ENCODE measurements at places on chromosomes 5 and 9.

GRCh38 chr9:113585085-113585442 lies 121.5 kb downstream of the RGS3 start:
- DNase-seq = no peak

- no peak for DNase-seq
Observed at GRCh38 chr5:140245341-140245740, 57.6 kb downstream of the PFDN1 start.

- no peak for DNase-seq
Observed at GRCh38 chr9:106020186-106020585, 325.8 kb downstream of the TMEM38B start.

GRCh38 chr5:42636425-42636824 lies 120.2 kb upstream of the CCDC152 start:
- peak; percentile 23 for DNase-seq

DNA sequence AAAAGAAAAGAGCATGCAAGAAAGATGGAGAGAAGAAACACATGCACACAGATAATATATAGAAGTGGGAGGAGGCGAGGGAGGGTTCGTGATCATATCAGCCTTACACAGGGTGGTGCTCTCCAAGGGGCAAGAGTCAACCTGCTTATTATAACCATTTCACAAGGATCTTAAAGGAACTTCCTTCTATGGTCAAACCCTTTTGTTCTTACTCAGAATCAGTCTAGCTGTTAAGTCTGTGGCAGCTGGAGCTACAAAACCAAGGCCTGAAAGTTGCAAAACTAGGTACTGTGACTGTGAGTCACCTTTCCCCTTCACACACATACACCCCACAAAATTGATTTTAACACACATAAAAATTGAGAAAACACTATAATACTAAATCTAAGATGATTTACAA lies 18.5 kb upstream of the ERMP1 start:
- DNase-seq = no peak

DNA sequence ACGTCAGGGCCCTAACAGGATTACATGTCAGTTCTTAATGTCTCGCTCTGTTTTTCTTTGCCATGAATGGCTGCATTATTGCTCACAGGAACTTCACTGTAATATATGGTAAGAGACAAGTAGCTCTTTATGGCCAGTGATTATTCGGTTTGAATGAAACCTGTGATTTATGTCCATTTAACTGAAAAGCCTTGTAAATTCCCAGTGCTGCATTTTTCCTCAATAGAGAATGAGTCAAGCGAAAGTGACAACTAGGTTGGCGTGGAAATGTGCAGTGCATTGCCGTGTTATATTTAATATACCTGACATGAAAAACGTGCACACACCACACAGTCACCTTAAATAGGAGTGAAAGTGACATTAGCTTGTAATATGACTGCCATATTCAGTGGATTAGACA lies 163.1 kb downstream of the PBX3 start:
- no peak for DNase-seq

GRCh38 chr5:39843767-39844166 lies 419.0 kb upstream of the DAB2 start:
- DNase-seq = no peak

- no peak for DNase-seq
Observed at GRCh38 chr9:99058964-99059921, 45.7 kb upstream of the TGFBR1 start.

DNA sequence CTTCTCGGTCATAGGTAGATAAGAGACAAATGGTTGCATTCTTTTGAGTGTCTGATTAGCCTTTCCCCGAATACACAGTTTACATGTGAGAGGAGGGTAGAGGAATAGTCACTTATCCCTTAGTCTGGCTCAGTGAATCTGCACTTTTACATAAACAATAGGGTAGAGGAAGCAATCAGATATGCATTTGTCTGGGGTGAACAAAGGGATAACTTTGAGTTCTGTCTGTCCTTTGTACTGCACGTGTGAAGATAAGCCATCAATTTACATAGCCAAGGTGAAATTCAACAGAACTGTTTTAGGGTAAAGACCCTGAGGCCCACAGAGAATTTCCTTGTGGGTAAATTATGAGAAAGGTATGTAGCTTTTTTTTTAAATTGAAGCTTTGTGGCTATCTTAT lies 10.1 kb upstream of the IGFBPL1 start:
- peak; percentile 90 for DNase-seq

DNA sequence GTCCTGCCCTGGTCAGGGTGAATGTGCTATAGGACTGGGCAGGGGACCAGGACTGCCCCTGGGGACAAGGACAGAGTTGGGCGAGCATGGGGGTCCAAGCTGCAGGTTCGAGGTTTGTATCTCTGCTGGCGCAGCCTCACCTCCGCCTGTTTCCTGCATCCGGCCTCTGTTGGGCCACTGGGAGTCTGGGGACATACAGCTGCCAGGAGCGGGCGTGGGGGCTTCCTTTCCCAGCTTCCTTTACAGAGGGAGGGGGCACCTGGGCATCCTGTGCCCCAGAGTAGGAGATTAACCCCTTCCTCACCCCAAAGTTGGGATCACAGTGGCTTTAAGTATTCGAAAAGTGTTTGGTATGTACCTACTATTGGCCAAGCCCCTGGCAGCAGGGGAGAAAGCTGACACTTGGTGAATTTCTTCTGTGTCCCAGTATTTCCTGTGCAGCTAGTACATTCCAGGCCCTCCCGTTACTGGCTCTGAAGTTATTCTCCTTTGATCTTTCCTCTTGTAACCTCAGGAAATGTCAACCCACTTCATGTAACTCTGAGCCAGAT lies 19.0 kb downstream of the OLFML2A start:
- peak; percentile 66 for DNase-seq

DNA sequence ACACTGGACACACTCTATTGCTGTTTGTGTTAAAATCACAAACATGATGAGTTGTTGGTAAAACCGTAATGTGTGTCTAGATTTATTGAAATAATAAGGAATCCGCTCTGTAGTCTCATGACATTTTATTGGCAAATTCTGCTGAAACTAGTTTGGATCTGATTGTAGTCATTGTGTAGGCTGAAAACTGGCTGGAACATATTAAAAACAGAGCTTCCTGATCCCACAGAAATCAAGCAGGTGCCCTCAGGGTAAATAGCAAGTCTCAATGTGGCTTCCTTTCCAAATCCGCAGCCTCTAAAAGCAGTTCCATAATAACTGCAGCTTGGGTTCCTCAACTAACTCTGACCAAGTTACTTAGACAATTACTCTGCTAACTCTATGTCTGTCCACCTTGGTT lies 427.5 kb upstream of the KIF2A start:
- no peak for DNase-seq

DNA sequence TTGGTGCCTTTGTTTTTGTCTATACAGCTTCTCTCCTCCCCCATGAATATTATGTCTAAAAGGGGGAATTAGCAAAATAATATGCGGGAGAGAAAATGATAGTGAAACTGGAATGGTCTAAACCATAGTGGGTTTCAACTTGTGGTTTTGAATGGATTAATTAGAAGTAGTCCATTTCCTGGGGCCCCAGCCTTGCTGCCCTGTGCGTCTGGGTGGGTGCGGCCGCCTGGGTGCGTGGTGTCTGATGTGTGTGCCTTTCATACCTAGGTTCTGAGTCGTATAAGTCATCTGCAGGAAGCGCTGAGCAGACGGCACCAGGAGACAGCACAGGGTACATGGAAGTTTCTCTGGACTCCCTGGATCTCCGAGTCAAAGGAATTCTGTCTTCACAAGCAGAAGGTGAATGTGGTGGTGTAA lies 120.0 kb upstream of the CACNA1B start:
- DNase-seq = no peak

DNA sequence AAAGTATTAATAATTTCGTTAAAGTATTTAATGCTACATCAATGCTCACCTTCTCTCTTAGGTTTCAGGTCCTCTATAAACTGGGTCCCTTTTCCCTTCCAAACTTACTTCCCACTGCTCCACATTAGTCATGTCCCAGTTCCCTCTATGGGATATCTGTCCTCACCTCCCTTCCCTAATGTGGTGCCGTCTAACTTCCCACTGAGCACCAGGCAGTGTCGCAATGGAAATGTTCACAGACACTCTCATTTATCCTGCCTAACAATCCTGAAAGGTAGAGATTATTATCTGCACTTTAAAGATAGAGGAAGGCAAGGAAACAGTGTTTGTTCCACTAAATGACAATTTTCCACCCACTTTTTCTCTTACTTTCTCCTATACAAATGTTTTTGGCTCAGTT lies 329.7 kb downstream of the CWC27 start:
- peak; percentile 41 for DNase-seq

DNA sequence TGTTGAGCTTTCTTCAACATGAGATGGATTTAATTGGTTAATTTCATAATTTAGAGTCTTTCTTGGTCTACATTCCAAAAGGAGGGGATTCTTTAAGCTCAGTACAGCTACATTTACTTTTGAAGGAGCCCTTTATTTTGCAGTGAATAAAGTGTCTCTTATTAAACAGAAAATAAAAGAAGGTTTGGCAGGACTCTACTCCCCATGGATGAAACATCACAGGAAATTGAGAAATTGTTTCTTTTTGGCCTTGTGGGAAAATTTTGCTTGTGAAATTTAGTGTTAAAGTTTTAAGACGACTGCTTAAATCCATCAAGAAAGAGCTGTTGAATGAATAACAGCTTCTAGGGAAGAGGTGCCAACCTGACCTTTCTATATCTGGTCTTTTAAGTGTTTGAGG lies 187.7 kb downstream of the NTRK2 start:
- DNase-seq = no peak

DNA sequence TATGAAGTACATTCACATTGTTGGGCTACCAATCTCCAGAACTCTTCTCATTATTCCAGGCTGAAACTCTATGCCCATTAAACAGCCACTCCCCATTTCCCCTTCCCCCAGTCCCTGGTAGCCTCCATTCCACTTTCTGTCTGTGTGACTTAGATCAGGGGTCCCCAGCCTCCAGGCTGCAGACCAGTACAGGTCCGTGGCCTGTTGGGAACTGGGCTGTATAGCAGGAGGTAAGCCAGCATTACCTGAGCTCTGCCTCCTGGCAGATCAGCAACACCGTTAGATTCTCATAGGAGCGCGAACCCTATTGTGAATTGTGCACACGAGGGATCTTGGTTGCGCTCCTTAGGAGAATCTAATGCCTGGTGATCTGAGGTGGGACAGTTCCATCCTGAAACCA lies 23.1 kb downstream of the ZNF618 start:
- no peak for DNase-seq

- DNase-seq = no peak
Observed at GRCh38 chr5:42799241-42799608, 12.5 kb downstream of the SELENOP start.

- peak; percentile 83 for DNase-seq
Observed at GRCh38 chr5:24855485-24855884, 210.7 kb upstream of the CDH10 start.

GRCh38 chr9:8224381-8224801 lies 424.8 kb upstream of the DMAC1 start:
- no peak for DNase-seq

- no peak for DNase-seq
Observed at GRCh38 chr5:93578813-93579691, 2.0 kb downstream of the NR2F1-AS1 start.

DNA sequence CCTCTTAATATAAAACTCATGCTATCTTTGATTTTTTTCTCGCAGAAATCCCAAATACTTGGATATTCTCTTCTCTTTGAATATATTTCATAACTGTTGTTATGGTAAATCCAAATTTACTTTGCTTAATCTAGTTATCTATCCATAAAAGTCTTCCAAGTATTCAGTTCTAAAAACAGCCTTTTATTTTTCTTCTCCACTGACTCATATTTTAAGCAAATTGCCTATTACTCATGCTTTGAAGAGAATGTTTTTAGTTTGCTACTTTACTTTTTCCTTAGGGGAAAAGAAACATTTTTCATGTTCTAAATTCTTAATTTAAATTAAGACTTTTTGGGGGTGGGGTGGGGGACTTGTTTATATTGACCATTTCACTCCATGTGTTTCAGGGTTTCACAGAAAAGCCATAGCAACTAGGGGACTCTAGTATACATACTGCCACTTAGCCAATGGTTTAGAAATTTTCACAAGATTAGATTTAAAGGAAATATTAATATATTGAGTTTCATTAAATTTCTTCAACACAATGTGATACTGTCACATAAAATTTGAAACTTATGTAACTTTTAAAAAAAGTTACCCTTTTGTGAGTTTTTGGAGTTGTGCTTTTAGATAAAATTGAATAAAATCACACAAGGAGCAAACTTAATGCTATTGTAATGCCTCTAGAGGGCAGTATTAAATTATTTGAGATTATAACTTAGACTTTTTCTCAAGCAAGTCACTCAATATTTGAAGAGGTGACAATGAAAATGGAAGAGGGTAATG lies 545.8 kb upstream of the ARRDC3 start:
- DNase-seq = peak; percentile 45

- DNase-seq = peak; percentile 53
Observed at GRCh38 chr9:133122935-133123611, 2.0 kb upstream of the RALGDS start.

GRCh38 chr5:150055326-150056074 lies 30.9 kb downstream of the CSF1R start:
- no peak for DNase-seq

- no peak for DNase-seq
Observed at GRCh38 chr9:120855827-120856670, 13.3 kb upstream of the PSMD5 start.

- no peak for DNase-seq
Observed at GRCh38 chr9:89421595-89421994, 76.3 kb downstream of the SEMA4D start.

DNA sequence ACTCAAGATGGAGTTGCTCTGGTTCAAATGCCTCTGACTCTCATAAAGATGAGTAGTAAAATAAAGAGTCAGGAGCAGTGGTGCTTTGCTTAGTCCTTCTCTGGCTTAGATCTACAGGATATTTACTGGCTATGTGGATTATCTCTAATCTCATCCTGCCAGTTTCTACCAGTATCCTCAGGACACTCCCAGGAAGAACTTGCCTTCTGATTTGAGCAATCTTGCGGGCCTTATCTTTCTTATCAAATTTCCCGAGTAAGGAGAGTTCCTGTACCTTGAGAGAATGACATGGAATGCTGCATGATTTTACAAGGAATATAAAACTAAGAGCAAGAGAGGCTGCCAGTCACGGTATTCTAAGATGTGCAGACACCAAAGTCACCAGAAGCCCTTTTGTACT lies 364.0 kb downstream of the ARHGEF28 start:
- peak; percentile 79 for DNase-seq

- no peak for DNase-seq
Observed at GRCh38 chr5:103135461-103135860, 15.4 kb downstream of the PPIP5K2 start.

All from mesendoderm (in vitro differentiated cells).